Activated CD4-positive, alpha-beta T cell treated with anti-CD3 and anti-CD28 coated beads, Interleukin-2, Interleukin-6, amounts not matched to agents 100 ng/mL and 50 ng/mL, durations not matched to agents 16 hours and 8 hours (primary cell): ENCODE measurements at places on chromosomes 3 and 15.

DNA sequence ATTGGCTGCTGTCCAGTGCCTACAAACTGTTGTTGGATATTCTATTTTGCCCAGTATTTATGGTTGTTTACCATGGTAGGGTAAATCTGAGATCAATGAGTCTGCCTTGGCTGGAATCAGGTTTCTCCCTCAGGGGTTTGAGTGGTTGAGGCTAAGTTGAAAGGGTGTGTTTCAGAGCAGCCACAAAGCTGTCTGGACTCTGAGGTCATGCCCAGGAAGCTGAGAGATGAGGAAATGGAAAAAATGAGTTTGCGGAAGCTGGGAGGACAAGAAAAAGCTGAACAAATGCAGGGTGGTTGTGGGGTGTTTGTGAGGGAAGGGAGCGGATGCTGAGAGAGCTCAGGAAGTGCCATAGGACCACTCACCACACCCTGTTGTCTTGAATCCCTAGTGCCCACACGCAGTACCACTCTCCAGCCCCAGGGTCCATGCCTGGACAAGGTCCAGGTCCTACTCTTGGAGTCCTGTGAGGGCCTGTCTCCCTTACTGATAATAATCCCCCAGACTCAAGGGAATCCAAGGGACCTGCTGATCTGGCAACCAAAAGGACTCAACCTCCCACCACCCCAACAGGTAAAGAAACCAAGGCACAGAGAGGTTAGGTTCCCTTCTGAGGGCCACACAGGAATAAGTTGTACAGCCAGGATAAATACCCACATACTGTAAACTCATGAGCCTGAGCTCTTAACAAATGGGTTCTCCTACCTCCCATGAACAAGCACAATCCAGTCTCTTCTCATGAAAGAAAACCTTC is 81.6 kb downstream of the PPCDC start:
- DNase-seq, result peak; percentile 78

GRCh38 chr3:17877299-17877698 is 134.9 kb upstream of the TBC1D5 start:
- no peak for DNase-seq

DNA sequence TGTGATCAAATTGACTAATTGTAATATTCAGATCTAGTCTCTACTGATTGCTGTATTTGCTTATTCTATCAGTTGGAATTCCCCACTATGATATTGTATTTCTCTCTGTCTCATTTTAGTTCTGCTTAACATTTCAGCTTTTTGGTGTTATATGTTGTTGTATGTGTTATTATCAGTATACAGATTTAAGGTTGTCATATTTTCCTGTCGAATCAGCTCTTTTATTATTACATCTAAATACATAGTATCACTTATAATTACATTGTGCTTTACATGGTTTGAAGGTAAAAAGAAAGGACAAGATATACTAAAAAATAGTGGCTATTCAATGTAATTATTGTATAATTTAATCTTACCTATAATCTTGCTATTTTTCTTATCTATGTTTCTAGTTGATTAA is 207.3 kb downstream of the LRTM1 start:
- no peak for DNase-seq

GRCh38 chr3:156689608-156690007 is 15.2 kb downstream of the TIPARP start:
- no peak for DNase-seq

DNA sequence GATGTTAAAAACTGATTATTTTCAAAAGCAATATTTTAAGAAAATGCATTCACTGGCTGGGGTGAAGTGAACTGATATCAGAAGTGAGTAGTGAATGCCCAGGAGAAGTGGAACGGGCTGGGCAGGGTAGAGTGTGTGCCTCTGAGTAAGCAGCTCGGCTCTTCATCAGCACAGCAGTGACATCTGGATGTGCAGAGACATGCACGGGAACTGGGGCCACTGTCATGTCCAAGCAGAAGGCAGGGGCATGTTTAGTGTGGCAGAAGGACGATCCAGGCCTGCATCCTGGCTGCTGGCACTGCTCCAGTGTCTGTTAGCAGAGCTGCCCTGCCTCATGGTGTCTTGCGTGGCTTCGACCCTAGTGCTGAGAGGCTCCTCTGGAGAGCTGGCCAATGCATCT is 305.6 kb upstream of the LRRFIP2 start:
- no peak for DNase-seq
